Left renal pelvis (tissue), 4 donors: ENCODE measurements at places on chromosomes 12 and 14.

DNA sequence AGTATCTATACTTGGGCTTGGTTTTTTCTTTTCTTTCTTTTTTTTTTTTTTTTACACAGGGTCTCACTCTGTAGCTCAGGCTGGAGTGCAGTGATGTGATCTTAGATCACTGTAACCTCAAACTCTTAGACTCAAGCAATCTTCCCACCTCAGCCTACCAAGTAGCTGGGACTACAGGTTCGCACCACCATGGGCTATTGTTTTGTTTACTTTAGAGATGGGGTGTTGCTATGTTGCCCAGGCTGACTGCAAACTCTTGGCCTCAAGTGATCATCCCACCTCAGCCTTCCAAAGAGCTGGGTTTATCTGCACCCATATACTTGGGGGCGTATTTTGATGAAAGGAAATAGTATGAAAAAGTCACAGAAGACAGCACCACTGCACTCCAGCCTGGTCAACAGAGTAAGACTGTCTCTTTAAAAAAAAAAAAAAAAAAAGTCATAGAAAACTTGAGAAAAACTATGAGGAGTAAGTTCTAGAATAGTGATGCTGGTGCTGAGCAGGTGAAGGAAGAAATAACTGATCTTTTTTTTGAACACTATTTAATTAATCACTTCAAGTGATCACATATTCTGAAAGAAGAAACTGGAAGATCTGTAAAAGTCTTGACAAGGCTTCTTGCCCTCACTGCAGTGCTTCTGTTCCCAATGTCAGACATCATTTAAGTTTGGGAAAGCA is 53.8 kb upstream of the NPFF start:
- DNase-seq, result no peak

DNA sequence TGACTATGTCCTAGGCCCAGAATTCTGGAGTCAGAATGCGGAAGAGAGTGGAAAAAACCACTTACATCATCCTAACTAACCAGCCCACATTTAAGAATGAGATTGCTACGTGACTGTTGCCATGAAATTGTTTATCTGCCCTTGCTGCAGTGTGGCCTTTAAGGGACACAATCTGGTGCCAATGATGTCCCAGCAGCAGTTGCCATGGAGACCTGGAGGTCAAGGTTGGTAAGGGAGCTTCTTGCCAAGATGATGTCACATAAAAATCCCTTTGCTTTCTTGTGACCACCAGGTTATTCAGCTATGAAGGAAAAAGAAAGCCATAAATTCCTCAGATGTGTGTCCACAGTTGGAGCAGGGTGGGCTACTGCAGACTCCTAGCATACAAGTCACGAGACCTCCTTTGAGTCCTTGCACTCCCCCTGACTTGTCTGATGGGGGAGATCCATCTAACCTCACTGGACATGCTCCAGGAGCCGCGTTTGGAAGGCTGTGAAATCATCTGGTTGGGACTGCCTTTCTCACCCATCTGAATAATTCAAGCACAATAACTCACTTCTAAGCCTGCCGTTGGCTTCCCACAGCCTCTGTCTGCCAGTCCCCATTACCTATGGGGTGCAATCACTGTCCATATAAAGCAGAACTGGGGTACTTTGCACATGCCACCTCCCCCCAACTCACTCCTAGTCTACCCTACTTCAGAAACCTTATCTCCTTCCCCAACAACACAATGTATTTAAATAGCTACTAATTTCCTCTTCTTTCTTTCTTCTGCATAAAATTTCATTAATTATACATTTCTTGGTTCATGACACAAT is 165.6 kb downstream of the ZFP36L1 start:
- no peak for DNase-seq

- no peak for DNase-seq
Observed at GRCh38 chr12:127810041-127810440, 456.9 kb upstream of the TMEM132C start.

GRCh38 chr12:15222219-15222618 is 1.0 kb upstream of the RERG start:
- DNase-seq, result no peak

GRCh38 chr12:12745576-12746211 is 28.5 kb downstream of the CDKN1B start:
- DNase-seq, result no peak

DNA sequence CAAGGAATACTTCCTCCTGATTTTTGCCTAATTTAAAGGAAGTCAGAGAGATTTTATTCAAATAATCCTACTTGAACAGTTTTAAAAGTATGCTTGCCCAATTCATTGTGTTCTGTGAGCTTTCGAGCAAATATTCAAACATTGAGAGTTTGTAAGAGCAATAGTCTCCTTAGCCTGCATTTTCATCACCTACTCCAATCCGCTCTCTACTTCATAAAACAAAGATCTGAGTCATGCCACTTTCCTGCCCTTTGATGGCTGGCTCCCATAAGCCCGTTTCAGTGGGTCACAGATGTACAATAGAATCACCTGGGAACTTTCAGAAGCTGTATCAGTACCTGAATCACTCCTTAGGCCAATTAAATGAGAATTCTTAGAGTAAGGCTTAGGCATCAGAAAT is 319.2 kb downstream of the PDZRN4 start:
- no peak for DNase-seq
